Breast epithelium (tissue), 4 donors: ENCODE measurements at places on chromosomes 1 and 21. TPM values are rescaled to one million over a fixed set of nuclear protein-coding genes. Genes with fewer than 3 reads are reported as not detected.

Gene GSTM4
- total RNA-seq: 21.9 TPM

Gene F13B
- total RNA-seq: not detected

Gene PKLR
- not detected for total RNA-seq

Gene MROH9
- not detected for total RNA-seq

Gene C1orf94
- total RNA-seq: not detected

Gene SLFNL1
- total RNA-seq: 0.66 TPM

Gene GABPB2
- total RNA-seq: 32.0 TPM
